Left lobe of liver (tissue), 2 donors: ENCODE measurements at places on chromosomes 1 and 21. TPM values are rescaled to one million over a fixed set of nuclear protein-coding genes. Genes with fewer than 3 reads are reported as not detected.

NBPF26 gene
- total RNA-seq: 13.9 TPM

TNFAIP8L2 gene
- 0.96 TPM for total RNA-seq

LDLRAD1 gene
- 0.63 TPM for total RNA-seq

IVL gene
- not detected for total RNA-seq

CFHR4 gene
- 97.9 TPM for total RNA-seq

SERTAD4 gene
- not detected for total RNA-seq
